ENCODE measurements at places on chromosomes 5 and 9.
A peak's percentile ranks its signal among the peaks of the same experiment; 100 is the strongest.

- DNase-seq: no peak
Observed at GRCh38 chr5:101679816-101680215, 616.3 kb downstream of the SLCO4C1 start.

DNA sequence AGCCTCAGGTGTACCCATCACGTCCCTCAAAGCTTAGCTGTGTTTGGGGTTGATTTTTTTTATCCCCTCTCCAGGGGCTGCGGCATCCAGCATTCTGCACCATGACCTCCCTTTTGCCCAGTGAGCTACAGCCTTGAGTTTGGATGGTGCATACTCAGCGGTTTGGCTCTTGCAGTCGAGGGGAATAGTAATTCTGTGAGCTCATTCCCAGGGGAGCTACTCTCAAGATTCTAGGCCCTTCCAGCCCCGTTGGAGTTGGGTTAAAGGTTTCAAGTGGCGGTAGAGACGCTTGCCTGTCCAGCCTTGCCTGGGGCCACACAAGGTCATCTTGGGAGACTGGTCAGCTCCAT is 102.2 kb upstream of the SPRY4 start:
- DNase-seq: no peak

- no peak for DNase-seq
Observed at GRCh38 chr9:85332487-85332886, 409.3 kb downstream of the AGTPBP1 start.

DNA sequence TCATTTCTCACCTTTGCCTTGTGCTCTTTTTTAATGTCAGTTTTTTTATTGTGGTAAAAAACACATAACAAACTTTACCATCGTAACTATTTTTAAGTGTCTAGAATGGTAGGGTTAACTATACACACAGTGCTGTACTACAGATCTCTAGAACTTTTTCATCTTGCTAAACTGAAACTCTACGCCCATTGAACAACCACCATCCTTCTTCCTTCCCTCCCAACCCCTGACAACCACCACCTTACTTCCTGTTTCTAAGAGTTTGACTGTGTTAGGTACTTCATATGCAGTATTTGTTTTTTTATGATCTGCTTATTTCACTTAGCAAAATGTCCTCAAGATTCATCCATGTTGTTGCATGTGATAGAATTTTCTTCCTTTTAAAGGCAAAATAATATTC is 54.9 kb downstream of the PSAT1 start:
- no peak for DNase-seq

DNA sequence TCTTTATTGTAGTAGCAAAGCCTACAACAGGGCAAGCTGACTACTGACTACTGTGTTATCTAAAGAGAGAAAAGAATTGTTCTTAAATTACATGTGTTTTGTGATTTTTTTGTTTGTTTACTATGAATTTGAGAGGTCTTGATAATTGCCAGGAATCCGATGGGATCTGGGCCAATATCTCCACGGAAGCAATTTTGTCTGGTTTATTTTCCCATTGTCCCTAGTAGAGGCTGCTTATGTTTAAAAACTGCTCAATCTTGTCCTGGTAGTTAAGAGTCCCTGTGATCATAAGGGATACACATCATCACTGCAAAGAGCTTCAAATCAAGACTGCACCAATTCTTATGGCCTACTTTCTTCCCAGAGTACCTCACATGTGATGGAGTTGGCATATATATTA is 94.4 kb downstream of the GLDC start:
- no peak for DNase-seq

DNA sequence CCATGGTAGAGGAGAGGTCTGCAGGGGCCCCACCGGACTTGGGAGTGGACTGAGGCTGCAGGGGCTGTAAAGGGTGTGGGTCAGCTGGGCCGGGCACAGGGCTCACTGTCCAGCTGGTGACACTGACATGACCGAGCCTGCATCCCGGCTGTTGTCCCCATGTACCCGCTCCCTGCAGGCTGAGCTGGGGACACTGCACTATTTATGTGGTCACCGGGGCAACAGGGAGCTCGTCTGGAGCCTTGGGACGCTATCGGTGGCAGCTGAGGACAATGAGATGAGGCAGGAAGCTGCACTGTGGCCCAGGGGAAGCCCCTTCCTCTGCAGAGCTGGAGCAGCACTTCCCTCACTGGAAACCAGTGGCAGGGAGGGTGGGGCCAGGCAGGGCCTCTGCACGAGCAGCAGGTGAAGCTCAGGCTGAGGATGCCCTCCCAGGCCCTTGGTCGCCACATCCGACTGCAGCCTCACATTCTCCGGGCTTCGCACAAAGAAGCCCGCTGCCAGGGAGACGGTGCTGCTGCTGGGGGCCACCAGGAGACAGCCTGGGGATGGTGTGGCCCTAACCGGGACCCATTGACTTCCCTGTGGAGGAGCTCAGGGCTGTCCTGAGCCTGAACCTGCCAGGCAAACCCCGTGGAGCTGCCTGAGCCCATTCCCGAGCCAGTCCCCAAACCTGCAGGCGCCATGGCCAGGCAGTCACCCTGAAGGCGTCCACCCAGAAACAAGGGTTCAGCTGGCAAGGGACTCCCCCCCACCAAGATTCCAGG is 26.4 kb downstream of the ZDHHC11B start:
- peak; percentile 78 for DNase-seq

GRCh38 chr5:134791580-134791979 is 33.0 kb downstream of the DDX46 start:
- no peak for DNase-seq

DNA sequence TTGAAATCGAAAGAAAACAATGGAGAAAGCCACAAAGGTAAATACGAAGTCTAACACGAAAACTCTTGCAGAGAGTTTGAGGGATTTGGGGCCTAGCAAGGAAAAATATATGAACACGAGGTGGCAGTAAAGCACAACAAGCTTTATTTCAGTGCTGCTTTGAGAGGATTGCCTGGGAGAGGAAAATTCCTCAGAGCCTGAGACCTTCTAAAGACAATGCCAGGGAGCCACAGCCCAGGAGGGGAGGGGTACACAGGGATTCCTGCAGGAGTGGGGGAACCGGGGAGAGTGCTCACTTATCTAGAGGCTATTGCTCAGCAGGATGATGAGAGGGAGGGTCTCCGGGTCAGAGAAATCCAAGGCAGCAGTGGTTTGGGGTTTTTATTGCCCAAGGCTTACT is 134.9 kb upstream of the ADCY2 start:
- no peak for DNase-seq

DNA sequence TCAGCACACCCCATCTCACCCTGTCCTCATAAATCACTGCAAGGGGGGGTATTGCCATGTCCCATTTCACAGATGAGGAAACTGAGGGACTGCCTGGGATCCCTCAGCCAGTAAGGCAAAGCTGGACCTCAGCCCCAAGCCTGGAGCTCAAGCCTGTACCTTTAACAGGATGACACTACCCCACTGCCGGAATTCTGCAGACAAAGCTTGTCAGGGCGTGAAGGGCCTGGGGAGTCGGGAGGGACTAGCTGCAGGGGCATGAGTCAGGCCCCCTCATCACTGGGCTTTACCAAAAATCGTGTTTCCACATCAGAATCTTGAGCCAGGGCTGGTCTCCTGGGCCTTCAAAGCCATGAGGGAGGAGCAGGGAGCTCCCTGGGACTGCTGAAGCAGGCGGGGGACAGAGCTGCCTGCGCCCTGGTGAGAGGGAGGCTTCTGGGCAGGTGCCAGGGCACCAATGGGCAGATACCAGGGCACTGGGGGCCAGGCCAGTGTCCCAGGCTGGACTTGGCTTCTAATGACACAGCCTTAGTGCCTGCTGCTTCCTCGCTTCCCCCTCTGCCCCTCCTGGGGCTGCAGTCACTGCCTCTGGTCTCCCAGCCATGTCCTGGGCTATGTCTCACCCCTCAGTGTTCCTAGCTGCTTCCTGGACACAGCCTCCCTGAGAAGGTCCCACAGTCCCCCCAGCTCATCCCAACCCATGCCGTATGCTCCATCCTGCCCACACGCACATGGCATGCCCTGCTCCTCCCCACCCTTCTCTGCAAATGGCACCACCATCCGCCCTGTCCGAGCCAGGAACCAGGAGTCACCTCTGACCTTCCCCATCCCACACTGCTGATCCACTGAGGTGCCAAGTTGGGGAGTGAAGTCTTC is 80.7 kb downstream of the LMX1B start:
- DNase-seq: no peak

DNA sequence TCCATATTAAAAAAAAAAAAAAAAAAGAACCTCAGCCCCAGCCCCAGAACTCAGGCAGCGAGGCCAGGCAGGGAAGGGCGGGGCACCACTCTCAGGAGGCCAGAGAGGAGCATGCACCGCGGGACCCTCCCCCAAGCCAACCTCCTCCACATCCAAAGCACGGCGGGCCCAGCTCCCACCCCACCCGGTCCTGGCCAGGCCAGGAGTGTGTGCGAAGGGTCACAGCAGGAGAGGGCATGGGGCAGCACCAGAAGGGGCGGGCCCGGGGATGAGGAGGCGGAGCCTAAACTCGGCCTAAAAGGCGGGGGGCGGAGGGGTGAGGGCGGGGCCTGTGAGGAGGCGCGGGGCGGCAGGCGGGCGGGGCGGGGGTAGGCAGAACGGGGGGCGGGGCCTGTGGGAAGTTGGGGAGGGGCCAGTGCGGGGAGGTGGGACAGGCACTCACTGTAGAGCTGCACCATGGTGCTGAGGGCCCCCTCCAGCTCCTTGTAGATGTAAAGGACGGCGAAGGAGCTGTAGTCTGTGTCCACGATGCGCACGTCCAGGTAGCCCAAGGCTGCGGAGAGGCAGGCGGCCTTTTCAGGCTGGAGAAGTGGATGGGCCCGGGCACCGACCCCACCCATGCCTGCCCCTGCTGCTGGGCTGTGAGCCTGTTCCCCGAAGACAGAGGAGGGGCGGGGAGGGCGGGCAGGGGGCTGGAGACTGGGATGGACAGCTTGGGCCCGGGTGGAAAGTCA is 1.2 kb downstream of the LCN15 start:
- peak; percentile 54 for DNase-seq

GRCh38 chr9:135774239-135774747 is 72.3 kb downstream of the KCNT1 start:
- DNase-seq: no peak

GRCh38 chr5:98259595-98259994 is 513.9 kb upstream of the RGMB start:
- DNase-seq: no peak

- no peak for DNase-seq
Observed at GRCh38 chr9:126393876-126394275, 67.2 kb downstream of the MVB12B start.

DNA sequence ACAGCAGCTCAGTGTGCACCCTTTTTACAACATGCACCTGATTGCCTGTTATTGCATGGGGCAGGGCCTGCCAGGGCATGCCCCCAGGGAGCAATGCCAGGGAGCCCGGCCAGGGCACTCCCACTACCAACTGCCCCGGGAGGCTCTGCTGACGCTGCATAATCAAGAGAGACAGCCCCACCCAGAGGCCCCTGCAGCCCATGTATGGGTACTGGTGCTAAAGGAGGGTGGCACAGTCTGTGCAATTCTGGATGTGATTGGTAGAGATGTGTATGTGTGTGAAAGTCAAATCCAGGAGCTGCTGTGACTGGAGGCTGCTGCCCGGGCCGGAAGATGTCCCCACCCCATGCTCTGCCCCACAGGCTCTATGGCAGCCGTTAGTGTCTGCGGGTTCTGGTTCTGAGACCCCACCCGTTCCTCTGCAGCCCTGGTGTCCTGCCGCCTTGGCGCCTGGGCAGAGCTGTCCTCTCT is 3.9 kb upstream of the NEURL1B start:
- no peak for DNase-seq

DNA sequence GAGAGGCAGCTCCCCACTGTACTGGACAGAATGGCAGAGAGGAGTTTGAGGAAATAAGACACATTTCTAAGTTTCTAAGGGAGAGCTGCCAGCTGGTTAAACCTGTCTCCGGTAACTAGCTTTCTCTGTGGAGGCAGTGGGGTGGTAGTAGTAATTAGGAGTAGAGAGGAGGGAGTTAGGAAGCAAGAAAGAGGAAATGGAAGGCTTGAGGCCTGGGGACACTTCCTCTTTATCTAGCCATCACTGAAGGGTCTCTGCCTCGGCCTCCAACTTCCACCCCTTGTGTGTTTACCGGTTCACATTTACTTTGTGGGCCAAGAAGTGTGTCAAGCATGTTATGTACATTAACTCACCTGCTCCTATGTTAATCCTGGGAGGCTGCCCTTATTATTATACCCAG is 462.2 kb upstream of the DMAC1 start:
- DNase-seq: no peak

DNA sequence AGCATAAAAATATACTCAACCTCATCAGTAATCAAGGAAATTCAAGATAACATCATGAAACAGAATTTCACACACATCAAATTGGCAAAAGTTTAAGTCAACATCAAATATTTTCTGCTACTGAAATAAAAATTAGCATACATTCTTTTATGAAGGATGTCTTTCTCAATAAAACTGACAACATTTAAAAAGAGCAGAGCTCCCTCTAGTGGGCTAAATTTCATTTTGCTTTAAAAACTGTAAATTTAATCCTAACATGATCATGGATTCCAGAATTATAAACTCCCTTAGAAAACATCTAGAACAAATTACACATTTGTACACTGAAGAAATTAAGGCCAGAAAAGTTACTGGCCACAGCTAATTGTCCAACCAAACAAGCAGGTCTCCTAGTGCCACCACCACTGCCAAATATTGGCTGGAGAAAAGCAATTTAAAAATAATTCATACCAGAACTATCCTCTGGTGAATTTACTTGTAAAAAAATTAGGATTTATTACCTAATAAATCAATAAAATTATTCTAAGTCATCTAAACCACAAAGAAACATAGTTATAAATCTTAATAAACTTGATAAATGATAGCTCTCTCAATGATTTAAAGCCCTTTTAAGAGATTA is 31.2 kb downstream of the DEPDC1B start:
- DNase-seq: no peak

DNA sequence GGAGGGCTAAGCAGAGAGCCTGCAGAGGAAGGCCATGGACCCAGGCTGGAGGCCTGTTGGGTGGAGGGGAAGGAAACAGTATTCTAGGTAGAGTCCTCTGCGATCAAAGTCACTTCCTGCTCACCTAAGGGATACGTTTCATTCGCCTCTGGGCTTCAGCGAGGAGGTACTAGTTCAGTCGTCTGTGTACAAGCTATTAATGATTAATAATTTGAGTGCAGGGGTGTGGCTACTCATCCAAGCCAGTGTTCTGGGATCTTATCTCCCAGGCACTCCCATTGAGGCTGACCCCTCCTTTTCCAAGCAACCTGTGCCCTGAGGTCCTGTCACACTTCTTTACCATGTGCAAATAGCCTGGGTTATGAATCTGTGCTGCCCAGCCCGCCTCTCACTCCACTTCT is 25.2 kb downstream of the RALGPS1 start:
- DNase-seq: no peak

DNA sequence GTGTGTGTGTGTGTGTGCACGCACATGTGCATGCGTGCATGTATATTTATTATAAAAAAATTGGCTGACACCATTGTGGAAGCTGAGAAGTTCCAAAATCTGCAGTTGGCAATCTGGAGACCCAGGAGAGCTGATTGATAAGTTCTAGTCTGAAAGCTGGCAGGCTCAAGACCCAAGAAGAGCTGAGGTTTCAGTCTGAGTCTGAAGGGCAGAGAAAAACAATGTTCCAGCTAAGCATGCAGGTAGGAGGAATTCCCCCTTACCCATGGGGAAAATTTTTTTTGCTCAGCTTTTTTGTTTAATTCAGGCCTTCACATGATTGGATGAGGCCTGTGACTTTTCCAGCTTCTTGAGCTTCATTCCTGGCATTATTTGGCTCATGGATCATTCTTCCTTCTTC is 31.2 kb upstream of the ACTBL2 start:
- DNase-seq: no peak

All from left ventricle myocardium inferior (tissue), 1 donor.